ENCODE measurements at places on chromosomes 6 and 20. TPM values are rescaled to one million over a fixed set of nuclear protein-coding genes. Genes with fewer than 3 reads are reported as not detected.

GRCh38 chr20:25389858-25390537, 637 bp downstream of the ABHD12 start:
- DNase-seq: peak; percentile 23

- no peak for DNase-seq
These were observed 935.1 kb upstream of the SLC35B3 start for GRCh38 chr6:9370480-9370879.

- DNase-seq: no peak
These were observed 117.8 kb upstream of the SUPT3H start for GRCh38 chr6:45495429-45496084.

- DNase-seq: no peak
These were observed 186.6 kb downstream of the MTHFD1L start for GRCh38 chr6:151052021-151052646.

- DNase-seq: no peak
These were observed 15.5 kb upstream of the CLDN20 start for GRCh38 chr6:155248008-155249001.

DNA sequence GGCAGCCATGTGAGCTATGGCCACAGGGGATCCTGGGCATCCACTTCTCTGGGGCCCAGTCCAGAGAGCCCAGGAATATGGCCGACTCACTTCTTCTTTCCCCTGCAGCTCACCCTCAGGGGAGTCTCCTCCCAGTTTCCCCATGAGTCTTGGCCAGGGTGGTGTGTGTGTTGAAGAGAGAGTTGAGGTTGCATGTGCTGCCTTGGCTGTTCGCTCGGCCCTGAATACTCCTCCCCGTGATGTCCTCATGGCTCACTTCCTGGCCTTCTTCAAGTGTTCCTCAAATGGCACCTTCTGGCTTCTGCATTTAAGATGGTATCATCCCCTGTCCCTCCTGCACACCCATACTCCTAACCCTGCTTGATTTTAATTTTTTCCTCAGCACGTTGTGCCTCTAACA, 3.2 kb upstream of the TREML1 start:
- no peak for DNase-seq

- DNase-seq: no peak
These were observed 10.0 kb downstream of the POLR3F start for GRCh38 chr20:18477218-18477617.

- DNase-seq: no peak
These were observed 12.7 kb upstream of the LRRN4 start for GRCh38 chr20:6066582-6066981.

DNA sequence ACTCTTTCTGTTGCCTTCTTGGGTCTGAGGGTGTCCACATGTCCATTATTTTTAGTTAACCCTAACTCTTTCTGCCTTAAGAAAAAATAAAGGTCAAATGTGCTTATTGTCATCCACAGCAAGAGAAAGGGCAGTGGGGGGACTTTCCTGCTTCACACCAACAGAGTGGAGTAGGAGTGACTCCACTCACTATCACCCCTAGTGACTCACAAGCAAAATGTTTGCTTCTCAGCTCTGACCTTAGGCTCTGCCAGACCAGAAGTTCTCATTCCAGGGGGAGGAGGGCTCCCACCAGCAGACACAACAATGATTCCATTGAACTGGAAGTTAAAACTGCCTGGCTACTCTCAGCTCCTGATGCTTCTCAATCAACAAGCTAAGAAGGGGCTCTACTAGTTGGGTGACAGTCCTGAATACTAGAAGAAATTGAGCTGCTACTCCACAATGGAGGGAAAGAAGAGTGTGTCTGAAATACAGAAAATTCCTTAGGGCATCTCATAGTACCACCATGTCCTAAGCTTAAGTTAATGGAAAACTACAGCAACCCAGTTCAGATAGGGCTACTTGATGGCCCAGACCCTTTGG, 83.9 kb upstream of the AFDN start:
- DNase-seq: no peak

GRCh38 chr6:18263418-18264218, 712 bp downstream of the DEK start:
- DNase-seq: no peak

DNA sequence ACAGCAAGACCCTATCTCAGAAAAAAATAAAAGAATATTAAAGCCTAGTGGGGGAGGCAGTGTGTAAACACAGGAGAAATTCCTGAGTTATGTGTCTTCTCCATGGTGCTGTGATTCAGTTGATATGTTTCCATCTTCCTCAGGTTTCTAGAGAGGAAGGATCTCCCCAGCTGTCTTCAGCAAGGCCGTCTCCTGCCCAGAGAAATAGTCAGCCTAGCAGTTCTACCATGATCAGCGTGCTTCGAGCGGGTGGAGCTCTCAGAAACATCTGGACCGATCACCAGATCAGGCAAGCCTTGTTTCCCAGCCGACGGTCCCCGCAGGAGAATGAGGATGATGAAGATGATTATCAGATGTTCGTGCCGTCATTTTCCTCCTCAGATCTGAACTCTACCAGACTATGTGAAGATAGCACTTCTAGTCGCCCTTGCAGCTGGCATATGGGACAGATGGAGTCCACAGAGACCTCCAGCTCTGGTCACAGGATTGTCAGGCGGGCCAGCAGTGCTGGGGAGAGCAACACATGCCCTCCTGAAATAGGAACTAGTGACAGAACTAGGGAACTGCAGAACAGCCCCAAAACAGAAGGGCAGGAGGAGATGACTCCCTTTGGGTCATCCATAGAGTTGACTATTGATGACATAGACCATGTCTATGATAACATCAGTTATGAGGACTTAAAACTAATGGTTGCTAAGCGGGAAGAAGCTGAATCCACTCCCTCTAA, 34.9 kb upstream of the MTHFD1L start:
- no peak for DNase-seq

DNA sequence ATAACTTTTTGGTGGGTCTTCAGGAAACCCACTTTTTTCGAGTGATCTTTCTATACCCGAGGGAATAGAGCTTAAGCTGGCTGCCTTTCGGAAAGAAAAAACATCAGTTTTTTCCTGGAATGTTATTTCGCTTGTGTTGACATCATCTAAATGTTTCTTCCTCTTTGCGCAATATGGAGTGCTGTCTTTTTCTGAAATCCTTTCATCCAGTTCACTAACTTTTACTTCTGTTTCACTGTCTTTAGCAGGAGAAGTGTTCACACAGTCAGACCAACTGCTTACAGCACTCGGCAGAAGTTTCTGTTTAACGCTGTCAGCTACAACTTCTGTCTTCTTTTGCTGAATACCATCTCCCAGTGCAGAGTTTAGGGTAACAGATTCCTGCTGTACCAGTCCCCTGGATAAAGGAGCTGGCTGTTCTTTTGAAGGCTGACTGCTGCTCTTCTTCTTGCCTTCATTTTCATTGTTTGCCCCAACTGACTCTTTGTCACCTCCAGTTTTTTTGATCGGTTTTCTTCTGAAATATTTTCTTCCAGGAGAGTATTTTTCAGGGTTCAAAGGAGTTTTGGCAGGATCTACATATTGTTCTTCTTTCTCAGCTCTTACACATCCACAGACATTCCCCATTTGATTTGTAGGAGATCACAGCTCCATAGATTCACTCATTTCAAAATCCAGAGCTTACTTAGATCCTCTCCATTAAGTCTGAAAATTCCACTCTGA, 50.0 kb upstream of the DST start:
- DNase-seq: no peak

- DNase-seq: no peak
These were observed 85.3 kb upstream of the PDE10A start for GRCh38 chr6:165748390-165748789.

GRCh38 chr20:60930023-60930790, 321.9 kb upstream of the CDH4 start:
- DNase-seq: no peak

- no peak for DNase-seq
These were observed 85.8 kb downstream of the LYRM4 start for GRCh38 chr6:5174756-5175549.

DNA sequence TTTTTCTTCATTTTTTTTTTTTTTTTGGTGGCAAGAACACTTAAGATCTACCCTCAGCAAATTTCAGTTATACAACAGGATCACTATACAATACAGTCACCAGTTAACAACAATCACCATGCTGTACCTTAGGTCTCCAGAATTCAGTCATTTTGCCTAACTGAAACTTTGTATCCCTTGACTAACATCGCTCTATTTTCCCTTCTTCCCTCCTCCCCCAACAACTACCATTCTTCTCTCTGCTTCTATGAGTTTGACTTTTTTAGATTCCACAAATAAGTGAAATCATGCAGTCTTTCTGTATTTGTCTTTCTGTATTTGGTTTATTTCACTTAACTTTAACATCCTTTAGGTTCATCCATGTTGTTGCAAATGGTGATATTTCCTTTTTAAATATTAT, 42.4 kb upstream of the DOK5 start:
- DNase-seq: no peak

DNA sequence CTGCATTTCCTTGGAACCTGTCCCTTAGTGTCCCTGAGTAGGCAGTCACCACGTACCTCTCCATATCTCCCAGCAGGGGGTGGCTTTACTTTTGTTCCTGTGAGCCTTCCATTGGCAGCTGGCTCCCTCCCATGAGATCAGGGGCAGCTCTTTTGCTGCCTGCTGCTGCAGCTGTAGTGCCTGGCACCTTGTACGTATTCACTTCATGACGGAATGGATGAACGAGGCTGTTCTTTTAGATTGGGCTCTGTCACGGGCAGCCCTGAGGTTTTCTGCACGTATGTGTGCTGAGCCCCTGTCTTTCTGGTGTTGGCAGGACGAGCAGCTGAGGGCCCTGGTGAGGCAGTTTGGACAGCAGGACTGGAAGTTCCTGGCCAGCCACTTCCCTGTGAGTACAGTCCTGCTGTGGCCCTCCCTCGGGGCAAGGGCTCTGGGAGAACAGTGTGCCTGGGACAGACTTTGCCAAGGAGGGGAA, 14.6 kb downstream of the MYBL2 start:
- no peak for DNase-seq

GRCh38 chr6:138981416-138981815, 6.6 kb downstream of the REPS1 start:
- no peak for DNase-seq

WFDC12 gene
- total RNA-seq: not detected

HS3ST5 gene
- not detected for total RNA-seq

MLN gene
- total RNA-seq: not detected

HLA-DQB1 gene
- 3.8 TPM for total RNA-seq

PROKR2 gene
- not detected for total RNA-seq

CPXM1 gene
- total RNA-seq: 3.8 TPM

FOXS1 gene
- total RNA-seq: not detected

TRIM40 gene
- total RNA-seq: not detected

TBXT gene
- not detected for total RNA-seq
